Stimulated activated CD8-positive, alpha-beta memory T cell treated with anti-CD3 and anti-CD28 coated beads, Interleukin-4, amount 100 ng/mL, for 1 hour (primary cell): ENCODE measurements at places on chromosomes 1 and 21.

DNA sequence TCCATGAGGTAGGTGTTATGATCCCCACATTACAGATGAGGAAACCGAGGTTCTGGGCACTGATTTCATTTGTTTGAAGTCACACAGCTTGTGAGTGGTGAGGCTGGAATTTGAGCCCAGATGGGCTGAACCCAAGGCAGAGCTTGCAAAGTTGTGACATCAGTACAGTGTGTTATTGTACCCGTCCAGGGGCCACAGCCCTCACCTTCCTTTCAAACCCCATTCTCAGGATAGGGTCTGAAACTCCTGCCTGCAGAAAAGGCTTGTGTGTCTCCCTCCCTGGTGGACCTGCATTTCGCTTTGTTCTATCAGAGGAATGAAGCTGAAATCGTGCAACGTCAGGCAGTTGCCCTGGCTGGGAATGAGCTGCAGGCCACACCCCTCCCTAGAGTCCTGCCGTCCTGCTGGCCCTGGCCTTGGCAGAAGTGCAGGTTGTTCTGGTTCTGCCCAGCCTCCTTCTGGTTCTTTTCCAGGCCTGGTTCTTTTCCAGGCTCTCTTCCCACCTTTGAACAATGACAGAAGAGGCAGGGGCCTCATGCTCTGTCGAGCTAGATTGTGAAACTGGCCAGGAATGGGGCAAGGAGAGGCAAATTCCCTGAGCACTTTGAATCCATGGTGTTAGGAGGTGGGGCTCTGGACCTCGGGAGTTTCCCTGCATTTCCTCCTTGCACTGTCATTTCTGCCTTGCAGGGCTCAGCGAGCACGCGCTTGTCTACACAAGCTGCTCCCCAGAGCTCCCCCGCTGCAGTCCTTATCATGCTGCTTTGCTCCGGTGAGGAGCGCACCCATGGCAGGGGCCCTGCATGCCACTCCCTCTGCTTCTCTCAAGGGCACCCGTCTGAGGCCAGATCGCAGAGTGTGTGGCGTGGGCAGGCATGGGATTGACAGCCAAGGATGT lies 8.2 kb upstream of the MYOM3 start:
- no peak for DNase-seq

- no peak for DNase-seq
Observed at GRCh38 chr1:14786109-14786675, 187.7 kb downstream of the KAZN start.

GRCh38 chr1:7964476-7964875 lies 3.0 kb downstream of the PARK7 start:
- no peak for DNase-seq

DNA sequence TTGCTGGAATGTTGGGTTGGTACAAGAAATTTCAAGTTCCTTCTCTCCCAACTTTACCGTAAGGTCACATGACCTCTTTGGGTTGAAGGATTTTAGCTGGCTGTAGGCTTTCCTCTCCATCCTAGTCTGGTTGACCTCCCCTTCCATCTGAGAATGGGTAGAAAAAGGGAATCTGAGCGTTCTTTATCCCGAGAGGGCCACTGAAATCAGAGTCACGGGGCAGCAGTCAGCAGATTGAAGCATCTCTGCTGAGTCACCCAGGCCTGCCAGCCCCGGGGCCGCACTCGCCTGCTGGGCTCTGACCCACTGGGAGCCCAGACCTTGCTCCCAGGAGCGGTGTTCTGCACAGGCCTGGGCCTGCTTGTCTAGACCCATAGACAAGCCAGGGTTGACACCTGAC lies 31.0 kb downstream of the TMCC2 start:
- DNase-seq, result no peak

- no peak for DNase-seq
Observed at GRCh38 chr1:94540440-94541245, 916 bp downstream of the F3 start.

DNA sequence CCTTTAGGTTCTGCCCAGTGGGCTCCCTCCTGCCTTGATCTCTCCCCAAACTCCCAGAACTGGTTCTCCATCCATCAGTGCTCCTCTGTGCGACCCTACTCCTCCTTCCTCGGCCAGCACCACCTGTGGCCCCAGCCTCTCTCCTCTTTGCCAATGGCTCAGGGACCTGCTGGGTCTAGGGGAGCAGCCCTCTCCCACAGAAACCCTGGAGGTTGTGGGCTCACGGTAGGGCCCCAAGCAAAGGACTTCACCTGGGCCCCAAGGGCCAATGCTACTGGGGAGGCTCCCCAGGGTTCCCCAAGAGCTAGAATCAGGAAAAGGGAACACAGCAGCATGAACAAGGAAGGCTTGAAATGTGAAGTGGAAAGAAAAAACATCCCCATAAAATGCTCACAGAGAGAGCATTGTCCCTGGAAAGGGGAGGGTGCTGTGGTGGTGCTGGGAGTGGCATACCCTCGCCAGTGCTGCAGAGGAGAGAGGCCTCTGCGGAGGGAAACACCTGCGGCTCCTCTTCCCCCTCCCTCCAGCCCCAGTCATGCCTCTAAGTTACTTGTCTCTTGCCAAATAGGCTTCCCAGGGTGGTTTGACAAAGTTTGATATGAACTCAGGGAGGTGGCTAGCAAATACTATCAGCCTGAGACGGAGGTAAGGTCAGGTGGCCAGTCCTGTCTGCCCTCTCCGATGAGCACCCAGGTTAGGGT lies 2.5 kb downstream of the TMEM63A start:
- DNase-seq, result no peak

DNA sequence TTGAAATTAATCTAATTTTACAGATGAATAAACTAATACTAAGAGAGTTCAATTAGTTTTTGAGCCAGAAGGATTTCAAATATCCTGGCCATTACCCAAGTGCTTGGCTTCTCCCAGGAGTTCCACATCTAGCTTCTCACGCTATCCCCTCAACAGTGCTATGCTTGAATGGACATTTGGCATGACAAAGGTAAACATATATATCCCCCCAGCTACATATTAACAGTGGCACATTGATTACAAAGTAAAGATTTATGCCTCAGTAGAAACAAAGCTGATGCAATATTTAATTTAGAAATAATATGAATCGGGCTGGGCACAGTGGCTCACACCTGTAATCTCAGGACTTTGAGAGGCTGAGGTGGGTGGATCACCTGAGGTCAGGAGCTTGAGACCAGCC lies 434.6 kb upstream of the PRMT6 start:
- no peak for DNase-seq
